ENCODE measurements at places on chromosomes 3 and 15.

- DNase-seq: no peak
Observed at GRCh38 chr3:123287051-123287961, 85.6 kb downstream of the SEC22A start.

GRCh38 chr3:21912711-21913110 lies 161.7 kb upstream of the ZNF385D start:
- no peak for DNase-seq

- DNase-seq: no peak
Observed at GRCh38 chr3:70854108-70854507, 541.7 kb upstream of the MDFIC2 start.

DNA sequence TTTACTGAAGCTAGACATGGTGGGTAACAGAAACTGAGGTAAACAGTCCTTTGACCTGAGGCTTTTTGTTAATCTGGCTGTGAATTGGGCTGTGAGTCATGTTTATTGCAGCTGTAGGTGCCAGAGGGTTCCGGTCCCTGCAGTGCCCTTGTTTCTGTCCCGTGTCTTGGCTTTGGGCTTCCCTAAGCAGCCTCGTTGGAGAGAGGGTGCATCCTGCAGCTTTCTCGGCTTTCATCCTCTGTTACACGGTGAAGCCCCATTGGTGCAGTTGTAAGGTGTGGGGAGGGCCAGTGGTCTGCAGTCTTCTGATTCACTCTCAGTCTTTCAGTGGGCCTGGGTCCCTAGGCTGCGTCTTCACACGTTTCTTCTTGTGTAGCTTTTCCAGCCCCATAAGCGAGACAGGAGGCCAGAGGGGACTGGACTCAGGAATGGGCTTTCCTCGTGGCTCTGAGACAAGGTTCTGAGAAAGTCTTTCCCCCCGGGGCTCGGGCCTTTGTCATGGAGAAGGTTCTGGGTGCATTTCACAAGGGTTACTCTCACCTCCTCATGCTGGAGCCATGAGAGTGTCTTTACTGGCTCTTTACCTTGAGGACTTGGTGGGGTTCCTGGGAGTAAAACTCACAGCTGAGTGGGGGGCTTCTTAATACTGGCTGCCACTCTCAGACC lies 33.1 kb downstream of the ASB7 start:
- no peak for DNase-seq

DNA sequence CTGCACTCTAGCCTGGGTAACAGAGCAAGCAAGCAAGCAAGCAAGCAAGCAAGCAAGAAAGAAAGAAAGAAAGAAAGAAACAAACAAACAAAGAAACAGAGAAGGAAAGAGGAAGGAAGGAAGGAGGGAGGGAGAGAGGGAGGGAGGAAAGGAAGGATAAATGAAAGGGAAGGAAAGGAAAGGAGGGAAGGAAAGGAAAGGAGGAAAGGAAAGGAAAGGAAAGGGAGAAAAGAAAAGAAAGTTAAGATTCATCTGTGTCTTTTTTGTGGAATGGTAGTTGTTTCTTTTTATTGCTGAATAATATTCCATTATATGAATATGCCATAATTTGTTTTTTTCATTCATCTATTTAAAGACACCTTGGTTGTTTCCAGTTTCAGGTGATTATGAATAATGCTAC lies 506.9 kb upstream of the NAALADL2 start:
- DNase-seq: no peak

GRCh38 chr3:30112902-30113484 lies 493.4 kb upstream of the TGFBR2 start:
- peak; percentile 71 for DNase-seq

GRCh38 chr3:16587681-16588060 lies 17.6 kb downstream of the DAZL start:
- no peak for DNase-seq

DNA sequence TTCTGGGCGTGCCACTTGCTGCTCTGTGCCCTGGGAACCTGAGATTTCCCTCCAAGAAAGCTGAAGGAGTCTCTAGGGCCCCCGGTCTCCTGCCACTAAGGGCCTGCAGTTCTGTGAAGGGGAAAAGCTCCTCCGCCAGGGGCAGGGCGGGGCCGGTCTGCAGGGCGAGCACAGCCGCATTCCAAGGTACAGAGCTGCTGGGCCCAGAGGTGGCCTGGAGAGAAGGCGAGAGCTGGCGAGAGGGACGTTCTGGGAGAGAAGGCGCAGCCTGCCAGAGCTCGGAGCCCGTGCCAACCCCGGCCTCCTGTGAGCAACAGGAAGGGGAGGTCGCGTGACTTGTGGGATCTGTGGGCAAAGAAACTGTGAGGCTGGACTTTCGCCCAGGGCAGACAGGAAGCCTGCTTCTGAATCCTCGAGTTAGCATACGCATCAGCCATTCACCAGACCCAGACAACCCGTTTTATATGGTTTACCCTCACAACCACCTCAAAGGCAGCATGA lies 500.4 kb downstream of the SHQ1 start:
- peak; percentile 89 for DNase-seq

- no peak for DNase-seq
Observed at GRCh38 chr3:180414157-180414556, 187.8 kb upstream of the TTC14 start.

GRCh38 chr3:143298886-143299535 lies 179.4 kb downstream of the CHST2 start:
- DNase-seq: peak; percentile 15

GRCh38 chr15:95996494-95996893 lies 334.0 kb upstream of the NR2F2 start:
- DNase-seq: peak; percentile 59

- DNase-seq: no peak
Observed at GRCh38 chr3:74559261-74559660, 55.2 kb downstream of the CNTN3 start.

DNA sequence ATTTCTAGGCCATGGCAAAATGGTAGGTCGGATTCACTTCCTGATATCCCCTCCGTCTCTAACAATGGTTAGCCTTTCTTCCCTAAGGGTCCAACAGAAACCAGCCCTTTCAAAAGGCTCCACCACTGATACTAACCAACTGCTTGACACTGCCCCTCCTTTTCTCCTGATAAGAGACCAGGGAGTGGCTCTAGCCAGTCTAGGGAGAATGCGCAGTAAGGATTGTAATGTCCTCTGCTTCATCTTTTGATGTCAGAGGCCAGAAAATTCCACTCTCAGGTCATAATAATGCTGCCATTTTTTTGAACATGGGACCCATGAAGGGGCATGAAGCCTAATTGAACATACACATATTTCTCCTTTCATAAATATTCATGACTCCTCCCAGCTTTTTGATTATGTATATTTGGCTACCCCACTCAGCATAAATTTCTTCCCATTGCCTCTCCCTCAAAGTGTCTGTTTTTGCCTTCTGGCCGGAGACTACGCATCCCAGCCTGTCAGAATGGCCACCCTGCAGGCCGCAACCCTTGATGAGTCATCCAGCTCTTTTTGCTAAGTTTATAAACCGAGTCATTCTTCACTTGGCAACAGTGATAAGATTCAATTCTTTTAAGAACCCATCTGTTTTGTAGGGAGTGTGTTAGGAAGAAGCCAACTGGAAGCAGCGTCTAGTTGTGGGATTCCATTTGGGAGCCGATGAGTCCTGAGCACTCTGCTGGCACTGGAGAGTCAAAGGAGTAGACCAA lies 189.0 kb upstream of the MCTP2 start:
- DNase-seq: no peak
